ENCODE measurements at places on chromosomes 1 and 21.
A peak's percentile ranks its signal among the peaks of the same experiment; 100 is the strongest.

GRCh38 chr1:204087181-204087892 is 14.4 kb downstream of the SOX13 start:
- DNase-seq, result no peak

DNA sequence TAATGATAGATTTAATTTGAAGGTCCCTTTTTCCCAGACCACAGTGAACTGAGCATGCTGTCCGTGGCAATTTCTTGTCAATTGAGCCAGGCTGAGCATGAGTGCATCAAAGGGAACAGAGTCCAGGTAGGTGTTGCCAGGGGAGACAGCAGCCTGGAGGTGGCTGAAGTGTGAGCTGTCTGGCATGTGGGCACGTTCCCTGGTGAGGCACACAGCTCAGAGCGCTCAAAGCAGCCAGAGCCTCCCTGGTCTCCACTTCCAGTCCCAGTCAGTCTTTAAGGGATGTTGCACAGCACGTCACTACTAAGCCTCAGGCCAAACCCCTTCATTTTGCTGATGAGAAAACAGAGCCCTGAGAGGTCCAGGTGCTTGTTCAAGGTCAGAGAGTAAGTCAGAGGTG is 251.4 kb downstream of the MATN1 start:
- DNase-seq, result no peak

GRCh38 chr1:242824435-242824834 is 299.9 kb upstream of the PLD5 start:
- no peak for DNase-seq

- DNase-seq, result no peak
Measured at GRCh38 chr1:223802602-223803001, 43.1 kb downstream of the TP53BP2 start.

- no peak for DNase-seq
Measured at GRCh38 chr1:85830837-85831236, 122.6 kb upstream of the ZNHIT6 start.

DNA sequence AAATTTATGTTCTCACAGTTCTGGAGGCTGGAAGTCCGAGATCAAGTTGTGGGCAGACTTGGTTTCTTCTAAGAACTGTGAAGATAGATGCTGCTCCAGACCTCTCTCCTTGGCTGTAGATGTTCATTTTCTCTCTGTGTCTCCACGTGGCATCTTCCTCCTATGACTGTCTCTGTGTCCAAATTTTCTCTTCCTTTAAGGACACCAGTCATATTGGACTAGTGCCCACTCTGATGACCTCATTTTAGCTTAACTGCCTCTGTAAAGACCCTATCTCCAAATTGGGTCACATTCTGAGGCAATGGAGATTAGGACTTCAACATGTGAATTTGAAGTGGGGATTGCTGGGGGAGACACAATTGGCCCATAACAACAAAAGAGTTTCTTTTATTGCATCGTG is 125.3 kb upstream of the ETS2 start:
- no peak for DNase-seq

- DNase-seq, result no peak
Measured at GRCh38 chr1:230065161-230065560, 1.9 kb upstream of the GALNT2 start.

DNA sequence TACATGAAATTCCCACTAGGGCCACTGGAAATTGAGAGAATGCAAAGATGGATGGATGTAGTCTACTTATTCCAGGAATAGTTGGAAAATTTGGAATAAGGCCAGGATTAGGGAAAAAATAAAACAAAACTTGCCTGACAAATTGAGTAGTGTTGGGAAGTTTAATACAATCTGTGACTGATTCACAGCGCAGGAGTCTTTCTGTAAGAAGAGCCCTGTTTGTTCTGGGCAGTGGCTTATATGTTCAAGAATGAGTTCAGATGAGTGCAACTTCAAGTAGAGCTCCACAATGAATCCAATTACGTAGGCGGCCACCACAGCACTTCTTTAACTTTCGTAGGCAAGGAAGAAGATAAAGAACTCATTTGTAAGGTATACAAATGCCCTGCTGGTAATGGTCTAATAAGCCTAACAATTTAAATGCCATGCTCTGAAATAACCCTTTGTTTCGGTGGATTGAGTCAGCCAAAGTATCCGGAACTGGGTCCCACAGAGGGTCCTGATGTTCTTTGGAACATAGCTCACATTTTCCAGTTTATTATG is 47.1 kb upstream of the KCNE1 start:
- DNase-seq, result no peak

- no peak for DNase-seq
Measured at GRCh38 chr21:42653231-42654061, at the start of gene PDE9A. PDE9A (plus strand) TSS chr21:42653621; CDS start chr21:42653815, 194 bp downstream.

- DNase-seq, result no peak
Measured at GRCh38 chr1:1842360-1843146, 48.3 kb downstream of the GNB1 start.

- DNase-seq, result no peak
Measured at GRCh38 chr1:29123053-29123886, 433 bp downstream of the TMEM200B start.

- no peak for DNase-seq
Measured at GRCh38 chr1:179828554-179829110, 49.0 kb downstream of the TOR1AIP2 start.

GRCh38 chr1:230798491-230798890 is 51.3 kb downstream of the CAPN9 start:
- DNase-seq, result no peak

DNA sequence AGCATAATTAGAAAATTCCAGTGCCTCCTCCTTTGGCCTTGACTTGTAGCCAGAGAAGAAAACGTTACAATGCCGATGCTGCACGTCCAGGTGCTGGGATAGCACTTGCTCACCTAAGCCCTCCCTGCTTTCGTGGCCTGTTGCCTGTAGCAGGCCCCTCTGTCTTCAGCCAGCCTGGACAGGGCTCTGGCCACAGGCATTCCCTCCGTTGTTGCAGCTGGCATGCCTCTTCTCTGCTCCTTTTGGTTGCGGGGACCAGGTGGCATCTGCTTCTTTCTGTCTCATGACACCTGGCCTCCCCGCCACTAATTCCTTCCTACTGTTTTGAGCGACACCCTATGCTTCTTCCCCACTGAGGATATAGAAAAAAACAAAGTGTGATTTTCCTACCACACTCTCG is 54.6 kb upstream of the MORC3 start:
- DNase-seq, result no peak

- no peak for DNase-seq
Measured at GRCh38 chr21:27837936-27838335, 871.0 kb upstream of the ADAMTS5 start.

- DNase-seq, result no peak
Measured at GRCh38 chr21:43847301-43847700, 17.7 kb upstream of the AGPAT3 start.

DNA sequence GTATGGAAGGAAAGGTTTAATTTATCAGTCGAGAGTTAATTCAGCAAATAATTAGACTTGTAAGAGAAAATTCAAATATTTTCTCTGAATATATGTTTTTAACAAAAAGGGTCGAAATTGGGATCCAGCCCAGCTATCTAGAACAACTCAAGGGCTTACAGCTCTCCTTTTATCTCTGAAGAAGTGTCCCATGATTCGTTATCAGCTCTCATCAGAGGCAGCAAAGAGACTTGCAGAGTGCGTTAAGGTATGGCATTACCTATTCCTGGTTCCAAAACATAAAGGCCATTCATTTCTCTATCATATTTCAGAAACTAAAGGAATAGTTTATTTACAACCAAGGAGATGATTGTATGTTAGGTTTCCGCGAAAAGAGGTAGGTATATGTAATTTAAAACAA is 9.4 kb downstream of the VPS45 start:
- no peak for DNase-seq

DNA sequence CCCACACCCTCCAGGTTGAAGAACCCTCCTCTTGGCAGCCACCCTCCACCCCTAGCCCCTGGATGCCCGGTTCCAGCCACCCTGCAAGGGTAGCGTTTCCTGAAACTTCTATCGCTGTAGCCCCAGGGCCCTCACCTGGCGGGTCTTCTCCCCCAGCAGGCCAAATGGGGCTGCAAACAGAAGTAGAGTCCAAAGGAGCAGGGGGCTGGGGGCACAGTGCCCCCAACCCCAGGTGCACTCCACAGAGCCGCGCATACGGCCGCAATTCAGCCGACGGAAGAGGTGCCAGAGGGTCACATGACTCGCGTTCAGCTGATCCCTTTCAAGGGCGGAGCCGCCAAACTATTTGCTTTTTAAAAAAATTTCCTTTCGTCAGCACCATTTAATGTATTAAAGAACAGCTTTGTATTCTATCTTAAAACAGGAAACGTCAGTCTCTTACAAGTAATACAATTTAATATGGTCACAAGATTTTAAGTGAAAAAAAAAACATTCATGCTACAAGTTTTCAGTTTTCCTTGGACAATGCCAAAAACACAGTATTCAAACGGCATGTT is at the start of gene GLMP:
TSS of gene GLMP (minus strand) at position 289 of the 557 bp plus-strand sequence. CDS start at position 255, 34 bp downstream.
- DNase-seq, result peak; percentile 61

- no peak for DNase-seq
Measured at GRCh38 chr1:201470581-201470980, 1.6 kb upstream of the PHLDA3 start.

DNA sequence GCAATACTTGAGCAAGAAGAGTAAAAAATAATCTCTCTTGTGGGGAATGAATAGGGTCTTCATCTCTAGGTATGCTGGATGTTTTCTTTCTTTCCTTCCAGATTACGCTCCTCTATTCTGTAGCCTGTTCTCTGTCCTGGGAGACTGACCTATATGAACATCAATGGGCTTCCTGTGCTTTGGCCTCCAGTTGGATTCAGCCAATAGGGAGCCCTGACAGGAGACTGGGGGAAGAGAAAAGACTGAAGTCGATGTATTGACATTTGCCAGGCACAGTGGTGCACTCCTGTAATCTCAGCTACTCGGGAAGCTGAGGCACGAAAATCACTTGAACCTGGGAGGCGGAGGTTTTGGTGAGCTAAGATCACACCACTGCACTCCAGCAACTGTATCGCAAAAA is 17.6 kb downstream of the SEMA6C start:
- DNase-seq, result no peak

DNA sequence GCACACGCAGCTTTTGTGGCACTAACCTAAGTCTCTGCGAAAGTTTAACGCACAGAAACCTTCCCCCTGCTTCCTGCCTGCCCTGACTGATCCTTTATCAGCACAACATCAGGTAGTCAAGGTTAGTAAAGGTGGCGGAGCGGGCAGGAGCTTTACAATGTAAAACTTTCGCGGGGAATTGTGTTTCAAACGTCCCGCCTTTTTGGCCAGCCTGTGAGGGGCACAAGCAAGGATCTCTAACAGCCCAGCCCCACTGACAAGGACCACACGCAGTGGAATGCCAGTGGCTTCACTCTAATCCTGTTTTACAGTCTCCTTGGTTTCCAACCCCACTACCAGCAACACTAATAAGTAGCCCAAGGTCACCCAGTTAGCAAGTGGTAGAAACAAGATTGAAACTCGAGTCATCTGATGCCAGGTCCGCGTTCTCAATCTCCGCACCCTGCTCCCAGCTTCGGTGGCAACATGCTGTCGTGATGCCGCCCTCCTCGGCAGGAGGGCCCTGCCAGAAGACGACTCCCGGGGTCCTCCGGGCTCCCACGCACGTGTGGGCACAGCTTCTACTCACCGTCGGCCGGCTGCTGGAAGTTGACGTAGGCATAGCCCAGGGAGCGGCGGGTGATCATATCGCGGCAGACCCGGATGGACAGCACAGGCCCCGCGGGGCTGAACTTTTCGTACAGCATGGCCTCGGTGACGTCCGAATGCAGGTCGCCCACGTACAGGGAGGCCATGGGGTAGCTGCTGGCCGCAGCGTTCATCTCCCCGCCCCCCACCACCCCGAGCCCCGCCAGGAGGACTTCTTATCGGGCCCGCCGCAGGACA is 1.2 kb downstream of the PABPC4 start:
- peak; percentile 47 for DNase-seq

DNA sequence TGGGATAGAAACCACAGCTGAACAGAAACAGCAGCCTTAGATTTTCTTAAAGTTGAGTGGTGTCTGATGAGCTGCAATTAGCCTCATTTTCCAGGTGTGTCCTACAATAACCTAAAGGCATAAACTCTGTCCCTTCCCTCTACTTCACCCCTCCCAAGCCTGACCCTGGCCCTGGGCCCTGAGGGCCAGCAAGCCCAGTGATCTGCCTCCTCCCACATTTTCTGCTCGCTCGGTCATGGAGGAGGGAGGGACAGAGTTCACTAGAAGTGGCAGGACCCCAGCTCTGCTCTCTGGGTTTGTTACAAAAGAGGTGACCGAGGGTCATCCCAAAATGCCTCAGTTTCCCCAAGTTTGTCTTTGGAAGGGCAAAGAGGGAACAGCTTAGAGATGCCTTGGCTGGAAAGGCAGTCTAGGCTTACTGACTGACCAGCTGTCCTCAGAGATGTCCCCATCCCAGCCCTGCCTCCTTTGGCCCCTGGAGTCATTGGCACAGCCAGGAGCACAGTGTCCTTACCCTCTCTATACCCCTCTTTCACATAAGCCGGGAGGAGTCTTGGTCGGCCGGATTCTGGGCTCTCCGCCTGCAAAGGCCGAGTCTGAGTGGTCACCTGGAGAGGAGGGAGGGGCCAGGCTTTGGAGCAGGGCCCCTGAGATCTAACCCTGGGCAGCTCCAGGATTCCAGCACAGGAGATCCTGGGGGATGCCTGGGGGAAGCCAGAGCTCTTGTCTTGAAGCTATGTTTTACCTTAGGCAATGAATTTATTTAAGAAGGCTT is 172.7 kb downstream of the PTPRU start:
- DNase-seq, result no peak

- no peak for DNase-seq
Measured at GRCh38 chr1:54407154-54407403, 885 bp upstream of the SSBP3 start.

- DNase-seq, result no peak
Measured at GRCh38 chr1:206796116-206796515, 23.8 kb upstream of the IL10 start.

DNA sequence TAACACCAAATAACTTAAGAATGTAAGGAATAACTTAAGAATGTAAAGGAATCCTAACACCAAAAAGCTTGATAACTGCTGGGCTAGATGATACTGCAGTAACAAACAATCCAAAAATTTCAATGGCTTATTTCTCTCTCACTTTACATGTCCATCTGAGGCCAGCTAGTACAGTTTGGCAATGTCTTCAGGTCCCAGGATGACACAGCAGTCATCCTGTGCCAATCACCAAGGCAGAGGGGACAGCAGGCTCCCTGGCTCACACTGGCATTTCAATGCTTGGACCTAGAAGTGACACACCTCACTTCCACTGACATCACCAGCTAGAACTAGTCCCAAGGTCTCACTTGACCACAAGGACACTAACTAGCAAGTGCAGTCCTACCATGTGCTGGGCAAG is 15.3 kb downstream of the DNAJC11 start:
- DNase-seq, result no peak

DNA sequence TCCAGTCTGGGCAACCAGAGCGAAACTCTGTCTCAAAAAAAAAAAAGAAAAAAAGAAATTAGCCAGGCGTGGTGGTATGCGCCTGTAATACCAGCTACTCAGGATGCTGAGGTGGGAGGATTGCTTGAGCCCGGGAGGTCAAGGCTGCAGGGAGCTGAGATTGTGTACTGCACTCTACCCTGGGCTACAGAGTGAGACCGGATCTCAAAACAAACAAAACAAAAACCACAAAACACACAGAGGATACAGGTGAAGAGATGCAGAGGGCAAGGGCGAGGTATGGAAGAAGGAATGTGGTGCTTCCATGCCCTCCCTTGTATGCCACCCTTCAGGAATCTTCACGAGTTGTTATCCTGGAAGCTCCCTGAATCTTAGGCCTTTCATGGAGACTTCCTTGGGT is 68.5 kb downstream of the NDUFS5 start:
- no peak for DNase-seq

Data from inflammatory macrophage (primary cell).